ENCODE measurements at places on chromosomes 7 and 10.

- DNase-seq, result no peak
Measured at GRCh38 chr7:112150823-112151641, 55.2 kb downstream of the DOCK4 start.

DNA sequence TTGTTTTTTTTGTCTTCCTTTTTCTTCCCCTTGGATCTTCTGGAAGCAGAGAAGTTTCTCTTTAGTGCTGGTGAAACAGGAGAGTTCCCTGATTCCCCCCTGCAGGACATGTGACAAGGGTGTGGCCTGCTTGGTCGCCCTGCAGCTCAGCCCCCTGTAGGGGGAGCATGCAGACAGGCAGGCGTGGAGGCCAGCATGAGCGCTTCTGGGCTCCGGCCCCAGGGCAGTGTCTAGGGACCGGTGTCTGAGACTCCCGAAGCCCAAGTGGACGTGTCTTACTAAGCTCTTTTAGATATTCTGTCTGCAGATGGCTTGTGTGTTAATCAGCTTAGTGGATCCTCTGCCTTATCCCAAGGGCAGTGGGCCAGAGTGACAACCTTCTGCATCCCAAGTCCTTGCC, 26.1 kb downstream of the PRSS58 start:
- DNase-seq, result no peak

DNA sequence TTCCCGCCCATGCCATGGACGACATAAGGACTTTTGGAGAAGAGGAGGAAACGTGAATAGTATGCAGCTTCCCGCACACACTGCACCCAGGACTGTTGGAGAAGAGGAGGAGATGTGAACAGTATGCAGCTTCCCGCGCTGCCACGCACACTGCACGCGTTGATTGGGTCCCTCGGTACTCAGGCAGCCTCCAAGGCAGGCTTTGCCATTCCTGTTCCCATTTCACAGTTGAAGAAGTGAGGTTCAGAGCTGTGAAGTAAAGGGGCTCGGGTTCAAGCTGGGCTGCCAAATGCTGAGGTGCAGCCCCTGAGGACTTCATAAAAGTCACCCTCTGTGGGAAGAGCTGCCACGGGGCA, 147.9 kb upstream of the FAM20C start:
- DNase-seq, result no peak

DNA sequence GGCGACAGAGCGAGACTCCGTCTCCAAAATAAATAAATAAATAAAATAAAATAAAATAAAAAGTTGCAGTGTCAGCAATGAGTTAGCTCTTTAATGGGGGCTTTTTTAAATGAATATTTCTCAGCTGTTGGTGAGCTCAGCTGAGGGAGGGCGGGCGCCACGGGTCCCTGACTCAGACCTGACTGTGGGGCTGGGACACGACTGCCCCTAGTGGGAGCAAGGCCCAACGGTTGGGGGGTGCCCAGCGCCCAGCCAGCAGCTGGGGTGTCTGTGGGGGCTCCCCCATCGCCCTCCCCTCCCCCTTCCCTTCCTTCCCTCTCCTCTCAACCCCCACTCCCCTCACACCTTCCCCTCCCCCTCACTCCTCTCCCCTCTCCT, 46.6 kb downstream of the PWWP2B start:
- DNase-seq, result no peak

DNA sequence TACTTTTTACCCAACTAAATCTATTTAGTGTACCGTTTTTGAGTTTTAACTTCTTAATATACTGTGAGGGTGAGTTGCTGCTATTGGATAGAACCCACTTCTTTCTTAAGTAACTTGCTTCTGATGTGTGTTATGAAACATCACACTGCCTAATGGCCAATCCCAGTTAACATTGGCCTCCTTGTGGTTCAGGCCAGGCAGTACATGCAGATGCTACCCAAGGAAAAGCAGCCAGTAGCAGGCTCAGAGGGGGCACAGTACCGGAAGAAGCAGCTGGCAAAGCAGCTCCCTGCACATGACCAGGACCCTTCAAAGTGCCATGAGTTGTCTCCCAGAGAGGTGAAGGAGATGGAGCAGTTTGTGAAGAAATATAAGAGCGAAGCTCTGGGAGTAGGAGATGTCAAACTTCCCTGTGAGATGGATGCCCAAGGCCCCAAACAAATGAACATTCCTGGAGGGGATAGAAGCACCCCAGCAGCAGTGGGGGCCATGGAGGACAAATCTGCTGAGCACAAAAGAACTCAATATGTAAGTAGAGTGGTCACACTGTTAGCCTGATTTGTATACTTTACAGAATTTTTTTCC, 39.7 kb downstream of the TES start:
- DNase-seq, result no peak

DNA sequence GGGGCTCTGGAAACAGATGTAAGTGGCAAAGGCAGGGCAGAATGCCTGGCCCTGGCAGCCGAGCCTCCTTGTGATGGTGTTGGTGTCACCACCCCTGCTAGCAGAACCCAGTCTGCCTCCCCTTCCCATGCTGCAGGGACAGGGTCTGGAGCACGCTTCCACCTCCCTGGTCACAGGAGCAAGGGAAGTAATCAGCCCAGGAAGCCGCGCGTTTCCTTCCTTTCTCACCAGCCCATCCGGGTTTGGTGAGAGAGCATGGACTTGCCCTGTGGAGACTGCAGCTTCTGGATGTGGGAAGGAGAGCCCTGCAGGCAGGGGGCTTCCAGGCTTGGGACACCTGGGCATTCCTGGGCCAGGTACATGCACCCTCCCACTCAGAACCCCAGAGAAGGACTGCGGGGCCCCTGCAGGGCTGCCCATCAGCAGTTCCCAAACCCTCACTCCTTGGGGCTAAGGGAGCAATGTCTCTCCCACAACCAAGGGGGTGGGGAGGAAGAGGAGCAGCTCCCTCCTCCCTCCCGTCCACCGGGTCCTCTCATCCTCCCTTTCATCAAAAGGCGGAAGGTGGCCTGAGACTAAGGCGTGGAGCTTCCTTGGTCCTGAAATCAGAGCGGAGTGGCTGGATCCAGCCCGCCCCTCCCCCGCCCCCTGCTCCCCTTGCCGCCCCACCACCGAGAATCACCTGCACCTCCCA, 1.8 kb downstream of the MMRN2 start:
- no peak for DNase-seq

DNA sequence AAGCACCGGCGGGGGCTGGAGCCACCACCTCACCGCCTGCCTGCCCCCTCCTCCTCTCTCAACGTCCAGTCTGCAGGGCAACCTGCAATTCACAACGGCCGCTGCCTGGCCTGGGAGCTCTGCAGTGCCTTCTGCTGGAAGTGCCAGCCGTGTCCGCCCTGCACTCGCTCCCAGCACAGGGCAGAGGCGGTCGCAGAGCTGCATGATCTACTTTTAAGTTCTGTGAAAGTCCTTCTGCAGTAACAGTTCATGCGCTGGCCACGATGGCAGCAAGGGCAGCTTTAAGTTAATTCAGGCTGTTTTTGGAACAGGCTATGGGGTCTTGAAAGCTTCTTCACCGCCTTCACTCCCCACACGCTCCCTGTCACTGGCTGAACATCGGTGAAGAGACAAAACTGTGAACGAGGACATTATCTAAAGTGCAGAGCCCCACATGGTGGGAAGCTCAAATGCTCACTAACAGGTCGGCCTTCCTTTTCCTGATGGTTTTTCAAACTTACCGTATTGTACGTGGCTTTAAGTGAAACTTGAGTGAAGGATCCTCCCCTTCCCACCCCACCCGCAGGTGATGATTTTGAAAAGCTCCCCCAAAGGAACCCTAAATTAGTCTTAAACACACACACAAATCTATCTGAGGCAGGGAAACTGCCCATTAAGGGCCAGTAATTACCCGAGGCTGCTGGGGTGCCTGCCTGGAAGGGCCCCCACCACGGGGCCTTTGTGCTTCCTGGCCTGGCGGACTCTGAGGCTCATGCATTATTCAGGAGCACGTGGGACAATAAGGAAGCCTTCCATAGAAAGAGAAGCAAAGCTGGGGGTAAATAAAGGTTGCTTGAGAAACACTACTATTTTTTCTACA, 504.3 kb downstream of the DNAJB6 start:
- no peak for DNase-seq

- no peak for DNase-seq
Measured at GRCh38 chr7:34991938-34992840, 45.1 kb downstream of the DPY19L1 start.

- no peak for DNase-seq
Measured at GRCh38 chr10:49596836-49597235, 13.3 kb upstream of the SLC18A3 start.

DNA sequence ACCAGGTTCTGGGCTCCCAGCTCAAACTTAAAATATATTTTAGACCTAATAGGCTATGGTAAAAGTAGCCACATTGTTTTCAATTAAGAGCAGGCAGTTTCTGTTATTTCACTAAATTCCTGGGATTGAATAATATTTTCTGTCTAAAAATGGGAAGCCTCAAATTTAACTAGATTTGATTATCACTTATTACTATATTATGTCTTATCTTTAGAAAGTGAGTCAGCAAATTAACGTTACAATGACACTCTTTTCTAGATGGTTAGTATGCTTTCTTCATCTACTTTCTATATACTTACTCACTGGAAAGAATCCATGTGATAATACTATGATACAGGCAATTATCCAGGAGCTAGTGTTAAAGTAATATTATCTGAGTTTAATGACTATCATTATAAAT, 27.5 kb downstream of the KIF5B start:
- no peak for DNase-seq

DNA sequence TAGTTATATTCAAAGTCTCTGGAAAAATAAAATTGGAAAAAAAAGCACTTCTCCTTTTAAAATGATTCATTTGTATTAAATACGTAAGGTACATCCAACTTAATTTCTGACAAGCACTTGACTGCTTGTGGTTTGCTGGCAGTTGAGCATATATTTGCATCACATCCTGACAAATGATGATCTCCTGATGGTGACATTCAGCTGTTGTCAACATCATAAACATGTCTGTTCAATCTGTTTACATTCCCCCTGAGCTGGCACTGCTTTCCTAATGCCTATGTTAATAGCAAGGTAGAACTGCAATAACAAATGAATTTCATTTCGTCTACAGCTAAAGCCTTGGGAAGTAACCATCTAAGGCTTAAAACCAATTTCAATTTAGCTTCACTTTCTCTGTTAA, 24.4 kb downstream of the TSPAN12 start:
- DNase-seq, result no peak

GRCh38 chr7:128459394-128459878, 3.8 kb downstream of the HILPDA start:
- DNase-seq, result peak; percentile 44

DNA sequence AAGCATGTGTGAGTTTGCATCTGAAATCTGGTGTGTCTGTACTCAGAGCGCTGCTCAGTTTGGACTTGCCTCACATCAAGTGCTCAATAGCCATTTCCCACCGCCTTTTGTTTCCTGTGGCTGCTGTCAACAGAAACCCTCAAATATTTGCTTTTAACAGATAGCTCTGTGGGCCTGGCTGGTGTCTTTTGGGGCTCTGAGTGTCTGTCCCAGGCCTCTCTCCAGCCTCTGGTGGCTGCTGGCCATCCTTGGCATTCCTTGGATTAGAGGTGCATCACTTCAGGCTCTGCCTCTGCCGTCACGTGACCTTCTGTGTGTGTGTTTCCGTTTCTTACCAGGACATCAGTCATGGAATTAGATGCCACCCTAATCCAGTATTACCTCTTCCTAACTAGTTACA, 9.3 kb downstream of the YKT6 start:
- DNase-seq, result no peak

GRCh38 chr7:100694098-100694745, at the start of gene GIGYF1:
TSS of gene GIGYF1 (minus strand) at chr7:100694250. CDS start at chr7:100688238, 6,012 bp downstream.
- peak; percentile 60 for DNase-seq

DNA sequence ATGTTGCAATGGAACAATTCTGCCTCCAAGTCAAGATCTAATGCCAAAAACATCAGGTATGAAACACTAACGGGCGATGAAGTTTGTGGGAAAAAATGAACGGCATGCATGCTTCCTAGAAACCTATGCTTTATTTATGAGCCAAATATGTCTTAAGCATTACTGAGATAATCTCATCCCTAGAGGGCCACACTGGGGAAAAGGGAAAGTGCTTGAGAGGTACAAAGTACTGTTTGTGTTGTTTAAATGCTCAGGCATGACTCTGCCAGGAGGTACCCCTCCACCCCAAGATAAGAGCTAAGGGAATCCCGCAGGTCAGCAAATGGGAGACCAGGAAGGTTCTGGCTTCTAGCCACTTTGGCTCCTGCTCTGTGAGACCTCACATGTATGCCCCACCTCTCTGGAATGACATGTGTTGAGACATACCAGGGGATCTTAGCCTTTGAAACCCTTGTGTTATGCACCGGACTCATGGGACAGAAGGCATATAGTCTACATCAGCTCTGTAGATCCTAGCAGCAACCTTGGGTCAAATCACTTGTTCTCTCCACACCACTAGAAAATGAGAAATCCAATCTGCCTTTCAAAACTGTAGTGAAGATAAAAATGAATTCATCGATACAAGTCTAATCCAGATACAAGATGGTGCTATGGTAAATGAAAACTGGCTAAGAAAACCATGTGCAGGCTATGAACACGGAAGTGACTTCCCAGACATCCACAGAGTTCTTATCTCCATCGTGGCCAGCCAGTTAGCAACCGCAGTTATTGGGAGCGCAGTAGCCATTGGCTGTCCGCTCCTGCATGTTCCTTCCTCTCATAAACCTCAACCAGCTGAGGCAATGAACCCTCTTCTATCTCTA, 61.0 kb downstream of the CREB3L2 start:
- DNase-seq, result no peak

DNA sequence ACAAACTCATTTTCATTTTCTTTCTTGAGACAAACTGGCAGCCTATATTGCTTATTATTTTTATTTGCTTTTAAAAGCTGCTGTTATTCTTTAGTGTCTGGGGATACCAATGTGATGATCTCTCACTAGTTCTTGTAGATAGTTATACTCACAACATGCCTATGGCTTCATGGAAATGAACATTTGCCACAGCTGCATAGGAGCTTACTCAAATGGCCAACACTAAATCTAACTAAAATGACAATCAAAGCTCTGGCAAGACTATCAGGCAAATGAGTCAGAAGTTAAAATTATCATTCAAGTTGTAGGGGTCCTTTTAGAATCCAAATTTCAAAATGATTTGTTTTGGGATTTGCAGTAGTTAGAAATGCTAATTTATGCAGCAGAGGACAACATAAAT, 225.9 kb downstream of the ANK3 start:
- DNase-seq, result no peak

- no peak for DNase-seq
Measured at GRCh38 chr10:131446171-131446570, 134.7 kb upstream of the TCERG1L start.

GRCh38 chr10:5532618-5533097, 7.9 kb downstream of the CALML3 start:
- no peak for DNase-seq

DNA sequence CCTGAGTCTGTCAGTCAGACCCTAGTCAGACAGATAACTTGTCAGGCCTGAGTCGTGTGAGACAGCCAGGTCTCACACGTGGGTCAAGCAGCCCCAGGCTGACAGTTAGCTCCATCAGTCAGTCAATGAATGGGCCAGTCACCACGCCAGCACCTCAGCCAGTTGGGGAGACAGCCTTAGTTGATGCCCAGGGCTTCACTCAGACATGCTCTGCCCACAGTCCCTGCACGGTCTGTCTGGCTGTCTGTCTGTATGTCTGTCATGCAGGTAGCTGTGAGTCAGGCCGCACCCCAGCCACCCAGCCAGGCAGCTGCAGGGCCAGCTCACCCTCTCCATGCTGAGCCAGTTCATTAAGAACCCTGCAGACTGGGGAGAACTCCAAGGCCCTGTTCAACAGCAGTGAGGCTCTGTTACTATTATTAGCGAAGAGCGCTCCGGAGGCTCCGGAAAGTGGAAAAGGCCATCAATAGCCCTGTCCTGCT, 141.1 kb upstream of the PCBD1 start:
- no peak for DNase-seq

GRCh38 chr7:120273476-120273975, 551 bp downstream of the KCND2 start:
- DNase-seq, result peak; percentile 47

GRCh38 chr7:69635555-69636185, 37.4 kb downstream of the AUTS2 start:
- DNase-seq, result no peak

GRCh38 chr10:91317541-91317940, 92.6 kb upstream of the HECTD2 start:
- DNase-seq, result no peak

Data from occipital lobe (tissue), 3 donors.